ENCODE measurements at places on chromosomes 4 and X. TPM values are rescaled to one million over a fixed set of nuclear protein-coding genes. Genes with fewer than 3 reads are reported as not detected.

The COL4A6 gene
- total RNA-seq, result 0.05 TPM

The FAM193A gene
- total RNA-seq, result 56.1 TPM

The CXorf65 gene
- not detected for total RNA-seq

DNA sequence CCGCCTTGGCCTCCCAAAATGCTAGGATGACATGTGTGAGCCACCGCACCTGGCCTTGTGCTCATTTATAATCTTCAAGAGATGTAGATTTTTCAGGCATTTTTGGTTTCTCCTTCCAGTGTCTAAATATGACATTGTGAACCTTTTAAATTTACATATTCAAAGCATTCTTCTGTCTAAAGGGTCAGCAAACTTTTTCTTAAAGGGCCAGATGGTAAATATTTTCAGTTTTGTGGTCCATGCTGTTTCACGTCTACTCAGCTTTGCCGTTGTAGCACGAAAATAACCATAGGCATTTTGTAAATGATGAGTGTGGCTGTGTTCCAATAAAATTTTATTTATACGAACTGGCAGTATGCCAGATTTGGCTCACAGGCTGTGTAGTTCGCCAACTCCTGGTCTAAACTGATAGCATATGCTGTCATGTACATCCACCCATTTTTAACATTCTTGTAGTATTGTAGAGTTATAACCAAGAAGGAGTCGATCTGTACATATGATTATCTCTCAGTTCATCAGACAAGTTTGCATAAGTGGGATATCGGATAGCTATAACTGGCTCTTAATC lies 12.7 kb upstream of the GCNA start:
- no peak for DNase-seq

DNA sequence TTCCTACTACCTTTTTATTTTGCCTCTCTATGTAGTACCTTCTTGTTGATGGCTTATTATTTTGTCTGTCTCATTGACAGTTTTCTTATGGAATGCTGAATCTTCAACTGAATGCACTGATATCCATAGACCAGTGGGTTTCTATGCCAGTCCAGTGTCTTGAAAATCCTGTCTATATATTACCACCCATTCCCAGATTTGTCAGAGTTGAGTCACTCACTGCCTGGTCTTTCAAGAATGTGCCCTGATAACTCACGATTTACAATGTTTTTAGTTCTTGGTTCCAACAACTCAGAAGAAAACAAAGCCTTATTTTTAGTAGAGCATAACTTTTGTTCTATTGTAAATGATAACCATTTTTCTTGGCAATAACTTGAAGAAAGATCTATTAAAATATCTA lies 606.0 kb upstream of the PITX2 start:
- no peak for DNase-seq

DNA sequence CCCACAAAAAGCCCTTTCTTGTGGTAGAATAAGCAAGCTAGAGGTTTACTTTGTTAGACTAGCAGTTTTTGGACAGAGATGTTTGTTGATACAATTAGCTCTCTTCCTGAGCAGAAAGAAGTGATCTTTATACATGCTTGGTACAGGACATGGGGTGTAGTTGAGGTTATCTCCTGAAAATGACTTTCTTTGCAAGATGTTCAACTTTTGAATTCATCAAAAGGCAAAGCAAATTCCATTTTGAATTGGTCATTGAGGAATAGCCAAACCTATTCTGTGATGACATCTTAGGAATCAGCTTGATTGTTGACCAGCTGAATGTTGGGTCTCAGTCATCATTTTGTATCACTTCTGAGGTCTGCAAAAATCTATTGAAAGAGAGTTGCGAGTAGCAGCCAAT lies 3.8 kb downstream of the CPE start:
- DNase-seq, result no peak

GRCh38 chr4:144411119-144411518 lies 234.8 kb upstream of the HHIP start:
- DNase-seq, result no peak

DNA sequence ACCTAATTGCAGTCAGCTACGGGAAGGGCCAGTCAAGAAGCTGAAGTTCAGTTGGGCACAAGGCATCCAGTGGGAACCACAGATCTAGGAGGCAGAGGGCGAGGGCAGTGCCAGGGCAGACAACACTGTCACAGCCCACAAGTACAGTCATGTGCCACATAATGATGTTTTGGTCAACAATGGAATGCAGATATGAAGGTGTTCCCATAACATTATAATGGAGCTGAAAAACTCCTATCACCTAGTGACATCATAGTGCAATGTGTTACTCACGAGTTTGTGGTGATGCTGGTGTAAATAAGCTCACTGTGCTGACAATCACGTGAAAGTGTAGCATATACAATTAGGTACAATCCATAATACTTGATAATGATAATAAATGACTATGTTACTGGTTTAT lies 4.5 kb upstream of the TMEM255A start:
- no peak for DNase-seq

- no peak for DNase-seq
These were observed 129.1 kb upstream of the SMAD1 start for GRCh38 chr4:145352438-145353145.

GRCh38 chrX:10401239-10401638 lies 219.1 kb downstream of the MID1 start:
- no peak for DNase-seq

- no peak for DNase-seq
These were observed 29.8 kb downstream of the YY2 start for GRCh38 chrX:21885568-21885967.

All from glutamatergic neuron (in vitro differentiated cells).